Suprapubic skin (tissue), 4 donors: ENCODE measurements at places on chromosomes 13 and 19. TPM values are rescaled to one million over a fixed set of nuclear protein-coding genes. Genes with fewer than 3 reads are reported as not detected.

DNA sequence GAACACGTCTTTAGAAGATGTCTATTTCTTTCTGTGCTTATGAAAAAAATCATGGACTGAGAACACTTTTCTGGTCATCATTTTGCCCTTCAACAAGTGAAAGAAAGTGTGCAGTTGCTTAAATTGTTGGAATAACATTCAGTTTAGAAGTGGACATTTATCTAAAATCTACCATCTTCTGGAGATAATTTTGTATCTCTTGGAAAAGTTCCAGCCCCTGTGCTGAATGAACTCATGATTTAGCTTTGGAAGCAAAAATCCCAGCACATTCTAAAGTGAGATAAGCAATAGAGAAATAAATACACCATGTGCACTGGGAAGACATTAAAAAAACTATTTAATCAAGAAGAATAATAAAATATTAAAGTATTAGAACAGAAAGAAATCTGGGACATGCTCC lies 1420.8 kb upstream of the SLC10A2 start:
- no peaks in the 10 kb centered on the region for H3K27me3 ChIP-seq
- no peaks in the 10 kb centered on the region for H3K4me1 ChIP-seq
- no peak for DNase-seq

DNA sequence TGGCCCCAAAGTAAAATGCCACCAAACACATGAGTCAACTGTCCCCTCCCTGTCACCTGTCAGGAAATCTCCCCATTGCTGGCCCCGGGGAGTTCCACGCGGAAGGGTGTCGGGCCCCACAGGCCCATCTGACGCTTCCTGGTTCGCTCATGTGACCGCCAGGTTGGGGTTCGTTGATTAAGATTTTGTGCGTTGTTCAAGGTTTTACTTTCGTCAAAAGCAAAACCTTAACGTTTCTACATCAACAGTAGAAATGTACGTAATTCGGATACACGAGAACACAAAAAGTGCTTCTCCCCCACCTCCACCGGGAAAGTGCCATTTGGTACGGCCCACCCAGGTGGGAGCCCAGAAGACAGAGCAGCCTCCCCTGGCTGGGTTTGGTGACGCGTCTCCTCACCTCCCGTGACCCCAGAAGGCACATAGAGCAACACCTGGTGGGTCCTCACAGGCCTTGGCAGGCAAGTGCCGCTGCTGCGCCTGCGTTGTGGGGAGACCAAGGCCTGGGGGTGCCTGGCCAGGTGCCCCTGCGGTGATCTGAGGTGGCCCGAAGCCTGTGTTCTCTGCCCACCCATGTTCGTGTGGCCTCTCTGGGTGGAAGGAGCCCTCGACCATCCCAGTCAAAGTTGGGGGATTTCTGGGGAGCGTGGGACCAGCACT lies 161.6 kb downstream of the KDM4B start:
- no peak overlapping the region for H3K4me3 ChIP-seq
- DNase-seq, result no peak
- H3K4me1 ChIP-seq, result peaks cover 43% of the 10 kb centered on the region
- H3K36me3 ChIP-seq, result peaks cover 41% of the 10 kb centered on the region

- no peaks in the 10 kb centered on the region for H3K27me3 ChIP-seq
- H3K36me3 ChIP-seq, result no peaks in the 10 kb centered on the region
- H3K4me3 ChIP-seq, result no peak overlapping the region
- DNase-seq, result no peak
- peaks cover 7% of the 10 kb centered on the region for H3K4me1 ChIP-seq
Observed at GRCh38 chr13:77579959-77580358, 44.5 kb downstream of the SCEL start.

GRCh38 chr13:33372251-33372919 lies 86.8 kb upstream of the STARD13 start:
- no peak overlapping the region for H3K27ac ChIP-seq
- no peaks in the 10 kb centered on the region for H3K27me3 ChIP-seq
- no peaks in the 10 kb centered on the region for H3K4me1 ChIP-seq
- DNase-seq, result no peak
- no peak overlapping the region for H3K4me3 ChIP-seq
- no peaks in the 10 kb centered on the region for H3K36me3 ChIP-seq

DNA sequence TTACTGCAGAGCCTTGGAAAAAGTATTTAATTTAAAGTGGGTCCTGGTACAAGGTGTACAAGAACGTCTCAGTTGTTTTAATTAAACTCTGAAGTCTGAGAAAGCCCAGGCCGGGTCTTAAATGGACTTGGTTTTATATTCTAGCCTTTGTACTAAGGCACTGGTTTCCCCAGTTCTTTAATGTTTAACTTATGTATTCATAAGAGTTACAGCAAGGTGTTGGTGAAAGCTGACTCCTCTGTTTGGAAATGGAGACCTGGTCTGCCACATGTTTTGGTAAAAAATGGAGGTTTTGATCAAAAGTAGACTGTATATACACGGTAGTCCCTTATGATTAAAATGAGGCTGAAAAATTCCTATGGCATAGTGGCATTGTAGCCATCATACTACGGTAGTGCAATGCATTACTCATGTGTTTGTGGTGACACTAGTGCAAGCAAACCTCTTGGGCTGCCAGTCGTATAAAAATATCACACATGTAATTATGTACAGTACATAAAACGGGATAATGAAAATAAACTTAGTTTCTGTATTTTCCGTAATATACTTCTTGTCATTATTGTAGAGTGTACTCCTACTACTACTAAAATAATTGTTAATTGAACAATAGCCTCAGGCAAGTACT lies 883.4 kb upstream of the SPRY2 start:
- no peaks in the 10 kb centered on the region for H3K27me3 ChIP-seq
- no peak overlapping the region for H3K4me3 ChIP-seq
- H3K36me3 ChIP-seq, result no peaks in the 10 kb centered on the region
- H3K4me1 ChIP-seq, result no peaks in the 10 kb centered on the region

DNA sequence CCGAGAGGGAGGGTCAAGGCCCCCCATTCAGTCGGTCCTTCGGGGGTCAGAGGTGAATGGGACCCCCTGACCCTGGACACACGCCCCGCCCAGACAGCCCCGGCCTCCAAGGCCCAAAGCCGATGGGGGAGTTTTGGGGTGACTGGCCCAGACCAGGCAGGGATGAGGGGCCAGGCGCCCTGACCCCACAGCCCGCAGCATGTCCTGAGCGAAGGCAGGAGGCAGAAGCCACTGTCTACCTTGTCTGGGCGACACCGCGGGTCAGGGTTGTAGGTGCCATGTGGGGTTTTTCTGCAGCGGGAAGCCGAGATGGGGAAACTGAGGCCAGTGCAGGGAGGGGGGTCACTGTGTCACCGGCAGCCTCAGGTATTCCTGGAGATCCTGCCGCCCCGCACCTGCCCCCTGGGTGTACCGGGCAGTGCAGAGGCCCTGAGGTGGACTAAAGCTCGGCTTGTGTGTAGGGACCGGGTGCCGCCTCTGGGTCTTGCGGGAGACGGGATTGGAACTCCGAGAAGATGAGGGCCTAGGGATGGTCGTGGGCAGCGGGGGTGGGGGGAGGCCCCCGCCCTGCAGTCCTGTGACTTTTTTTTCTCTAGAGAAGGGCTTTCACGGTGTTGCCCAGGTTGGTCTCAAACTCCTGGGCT lies 8.5 kb downstream of the ARID3A start:
- no peaks in the 10 kb centered on the region for H3K27me3 ChIP-seq
- H3K27ac ChIP-seq, result peak overlapping the region; percentile 5
- peaks cover 34% of the 10 kb centered on the region for H3K4me1 ChIP-seq
- no peak for DNase-seq
- no peak overlapping the region for H3K4me3 ChIP-seq

Gene NXNL1
- not detected for total RNA-seq

Gene SLC15A1
- 61.2 TPM for total RNA-seq

GRCh38 chr19:3190470-3190770 lies 4.7 kb downstream of the NCLN start:
- peaks cover 28% of the 10 kb centered on the region for H3K4me1 ChIP-seq
- H3K36me3 ChIP-seq, result peaks cover 9% of the 10 kb centered on the region
- no peak overlapping the region for H3K4me3 ChIP-seq
- no peak for DNase-seq
- no peaks in the 10 kb centered on the region for H3K27me3 ChIP-seq

DNA sequence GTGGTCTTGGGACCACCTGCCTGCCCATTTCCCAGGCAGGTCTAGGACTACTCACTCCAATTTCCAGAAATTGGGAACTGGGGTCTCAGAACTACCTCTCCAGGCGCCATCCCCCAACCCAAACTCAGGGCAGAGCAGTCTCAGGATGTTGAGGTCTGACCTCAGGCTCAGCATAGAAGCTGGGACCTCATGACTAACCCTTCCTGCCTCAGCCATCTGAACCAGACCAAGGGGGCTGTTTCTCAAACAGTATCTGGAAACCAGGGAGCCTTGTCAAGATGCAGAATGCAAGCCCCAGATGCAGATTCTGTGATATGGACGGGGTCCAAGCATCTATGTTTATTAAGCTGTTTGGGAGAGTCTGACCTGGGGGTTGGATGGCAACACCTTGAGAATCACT lies 1.3 kb downstream of the FBXW9 start:
- no peaks in the 10 kb centered on the region for H3K27me3 ChIP-seq
- peaks cover 22% of the 10 kb centered on the region for H3K4me1 ChIP-seq
- no peak overlapping the region for H3K27ac ChIP-seq
- H3K4me3 ChIP-seq, result peak overlapping the region; percentile 81

Gene CAPN12
- total RNA-seq, result 19.8 TPM

DNA sequence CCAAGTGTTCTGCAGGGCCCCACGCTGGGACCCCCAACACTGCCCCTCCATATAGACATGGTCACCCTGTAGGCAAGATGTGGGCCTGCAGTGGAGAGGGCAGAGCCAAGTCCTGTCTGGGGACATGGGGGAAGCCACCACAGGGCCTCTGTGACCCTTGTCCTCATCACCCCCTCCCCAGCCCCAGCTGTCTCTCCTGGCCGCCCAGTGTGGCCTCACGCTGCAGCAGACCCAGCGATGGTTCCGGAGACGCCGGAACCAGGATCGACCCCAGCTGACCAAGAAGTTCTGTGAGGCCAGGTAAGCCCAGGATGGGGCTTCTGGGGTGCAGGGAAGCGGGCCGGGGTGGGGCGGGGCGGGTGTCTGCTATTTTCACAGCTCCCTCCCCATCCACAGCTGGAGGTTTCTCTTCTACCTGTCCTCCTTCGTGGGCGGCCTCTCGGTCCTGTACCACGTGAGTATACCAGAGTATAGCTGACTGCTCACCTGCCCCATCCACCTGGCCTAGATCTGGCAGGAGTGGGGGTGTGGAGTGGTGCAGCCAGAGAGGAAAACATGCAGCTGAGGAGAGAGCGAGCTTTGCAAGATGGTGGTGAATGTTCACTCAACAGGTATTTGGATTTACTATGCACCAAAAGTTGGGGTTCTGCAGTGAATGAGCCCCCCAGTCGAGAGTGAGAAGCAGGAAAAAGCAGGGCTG lies 46.4 kb downstream of the CERS4 start:
- H3K27me3 ChIP-seq, result no peaks in the 10 kb centered on the region
- H3K36me3 ChIP-seq, result peaks cover 54% of the 10 kb centered on the region
- H3K4me3 ChIP-seq, result no peak overlapping the region
- H3K4me1 ChIP-seq, result peaks cover 15% of the 10 kb centered on the region

Gene DIAPH3
- 0.93 TPM for total RNA-seq

DNA sequence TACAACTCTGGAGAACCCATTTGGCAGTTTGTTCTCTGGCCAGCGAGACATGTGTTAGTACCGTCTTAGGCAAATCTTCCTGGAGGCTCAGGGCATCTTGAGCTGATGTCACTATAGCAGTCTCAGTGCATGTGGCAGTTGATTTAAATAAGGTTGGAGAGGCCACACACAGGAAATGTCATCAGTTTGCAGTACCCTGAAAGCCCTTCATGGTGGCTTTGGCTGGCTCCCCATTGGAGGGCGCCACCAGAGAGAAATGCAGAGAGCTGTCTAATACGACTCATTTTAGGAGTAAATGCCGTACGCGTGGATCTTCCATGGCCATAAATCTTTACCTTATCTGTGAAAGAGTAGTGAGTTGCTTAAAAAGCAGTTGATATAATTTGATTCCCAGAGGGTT lies 163.1 kb downstream of the STK24 start:
- peaks cover 10% of the 10 kb centered on the region for H3K36me3 ChIP-seq
- no peak for DNase-seq
- no peak overlapping the region for H3K4me3 ChIP-seq
- no peaks in the 10 kb centered on the region for H3K27me3 ChIP-seq
- H3K27ac ChIP-seq, result no peak overlapping the region
- peaks cover 18% of the 10 kb centered on the region for H3K4me1 ChIP-seq

- no peak overlapping the region for H3K4me3 ChIP-seq
- H3K27ac ChIP-seq, result no peak overlapping the region
- no peak for DNase-seq
- H3K27me3 ChIP-seq, result no peaks in the 10 kb centered on the region
- H3K4me1 ChIP-seq, result peaks cover 3% of the 10 kb centered on the region
Observed at GRCh38 chr13:40479196-40479845, 187.1 kb downstream of the FOXO1 start.

- H3K27me3 ChIP-seq, result no peaks in the 10 kb centered on the region
- H3K4me3 ChIP-seq, result no peak overlapping the region
- no peak overlapping the region for H3K27ac ChIP-seq
- H3K36me3 ChIP-seq, result no peaks in the 10 kb centered on the region
Observed at GRCh38 chr19:56332695-56333094, 18.1 kb upstream of the ZSCAN5A start.

DNA sequence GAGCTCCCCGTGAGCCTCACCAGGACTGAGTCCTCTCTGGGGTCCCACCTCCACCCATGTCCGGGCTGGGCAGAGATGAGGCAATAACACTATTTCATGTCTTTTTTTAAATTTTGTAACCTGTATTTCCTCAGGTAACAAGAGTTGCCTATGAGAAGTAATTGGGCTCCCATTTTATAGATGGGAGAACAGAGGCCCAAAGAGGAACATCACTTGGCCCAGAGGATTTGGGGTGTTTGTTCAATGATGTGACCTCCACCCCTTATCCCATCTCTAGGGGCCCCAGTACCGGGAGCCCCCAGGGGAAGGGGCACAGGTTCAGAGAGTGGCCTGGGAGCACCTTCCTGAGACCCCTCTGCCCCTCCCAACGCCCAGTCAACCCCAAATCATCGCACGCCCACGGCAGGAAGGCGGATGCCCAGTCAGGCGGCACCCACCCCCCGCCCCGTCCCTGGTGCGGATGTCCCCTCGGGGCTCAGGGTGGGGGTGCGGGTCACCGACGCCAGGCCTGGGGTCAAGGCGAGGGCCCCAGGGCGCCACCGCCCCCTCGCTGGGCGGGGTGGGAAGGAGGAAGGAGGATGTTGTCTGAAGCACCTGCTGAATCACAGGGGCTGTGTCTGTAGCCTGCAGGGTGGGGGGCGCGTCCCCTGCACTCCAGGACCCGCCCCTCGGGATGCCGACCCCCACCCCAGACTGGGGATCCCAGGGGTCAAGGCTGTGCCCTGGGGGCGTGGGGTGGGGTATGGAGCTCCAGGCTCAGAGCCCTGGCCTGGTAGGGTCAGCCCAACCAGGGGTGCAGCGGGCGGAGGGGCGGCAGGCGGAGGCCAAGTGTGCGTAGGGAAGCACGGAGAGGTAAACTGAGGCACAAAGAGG lies 9.0 kb upstream of the CIRBP start:
- no peaks in the 10 kb centered on the region for H3K27me3 ChIP-seq
- no peak for DNase-seq
- peaks cover 89% of the 10 kb centered on the region for H3K4me1 ChIP-seq
- peaks cover 31% of the 10 kb centered on the region for H3K36me3 ChIP-seq
- H3K4me3 ChIP-seq, result peak overlapping the region; percentile 59
